Stimulated activated CD4-positive, alpha-beta T cell treated with anti-CD3 and anti-CD28 coated beads, Interleukin-15, amount 100 ng/mL, for 1 hour (primary cell): ENCODE measurements at places on chromosomes 7 and 10.

DNA sequence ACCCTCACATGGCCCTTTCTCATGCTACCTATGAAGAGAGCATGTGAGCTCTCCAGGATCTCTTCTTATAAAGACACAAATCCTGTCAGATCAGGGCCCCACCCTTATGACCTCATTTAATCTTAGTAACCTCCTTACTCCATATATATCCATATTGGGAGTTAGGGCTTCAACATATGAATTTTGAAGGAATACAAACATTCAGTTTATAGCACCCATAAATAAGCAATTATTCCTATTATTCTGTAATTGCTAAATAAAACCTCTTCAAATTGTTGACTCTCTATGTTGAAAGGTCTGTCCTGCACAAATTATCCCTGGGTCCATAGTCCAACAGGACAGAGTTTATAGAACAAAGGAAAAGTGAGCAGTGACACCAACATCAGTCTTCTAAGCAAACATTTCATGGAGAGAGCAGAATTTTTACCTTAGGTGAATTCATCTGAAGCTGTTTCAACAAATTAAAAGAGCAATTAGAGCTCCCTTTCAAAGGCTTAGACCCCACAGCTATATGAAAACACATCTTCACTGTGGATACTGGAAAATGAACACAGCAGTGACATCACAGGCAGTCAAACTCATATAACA is 12.2 kb downstream of the DOCK4 start:
- DNase-seq, result no peak

GRCh38 chr10:125709553-125710474 is 9.7 kb upstream of the EDRF1 start:
- DNase-seq, result no peak

DNA sequence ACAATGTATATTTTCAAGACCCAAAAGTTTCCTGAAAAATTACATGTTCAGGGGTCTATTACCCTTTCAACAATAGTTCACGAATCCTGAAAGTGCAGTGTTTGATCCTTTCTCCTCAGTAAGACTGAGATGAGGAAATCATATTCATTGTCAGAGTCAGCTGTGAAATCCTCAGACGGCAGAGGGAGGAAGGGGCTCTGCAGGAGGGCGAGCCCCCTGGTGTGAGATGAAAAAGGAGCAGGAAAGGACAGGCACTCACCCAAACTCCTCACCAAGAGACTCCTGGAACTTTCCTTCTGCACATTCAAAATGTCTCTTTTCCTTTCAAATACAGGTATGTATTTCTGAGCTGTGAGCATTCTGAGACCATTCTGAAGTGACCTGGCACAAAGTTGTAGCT is 150.3 kb upstream of the HABP2 start:
- no peak for DNase-seq

DNA sequence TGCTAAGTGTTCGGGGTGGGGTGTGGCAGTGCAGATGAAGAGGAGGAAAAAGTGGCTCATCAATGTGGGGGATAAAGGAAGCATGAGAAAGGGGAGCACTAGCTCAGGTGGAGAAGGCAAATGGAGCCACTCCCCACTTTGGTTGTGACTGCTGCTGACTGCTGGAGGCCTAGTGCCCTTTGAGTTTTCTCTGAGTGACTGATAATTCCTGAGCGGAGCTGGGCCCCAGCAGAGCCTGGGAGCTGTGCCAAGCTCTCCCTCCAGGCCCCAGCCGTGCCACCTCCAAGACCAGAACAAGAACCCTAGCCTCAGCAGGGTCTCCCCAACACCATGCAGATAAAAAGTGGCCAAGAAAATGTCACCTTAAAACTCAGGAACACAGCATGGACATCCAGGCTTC is 9.7 kb upstream of the RASSF4 start:
- DNase-seq, result no peak

DNA sequence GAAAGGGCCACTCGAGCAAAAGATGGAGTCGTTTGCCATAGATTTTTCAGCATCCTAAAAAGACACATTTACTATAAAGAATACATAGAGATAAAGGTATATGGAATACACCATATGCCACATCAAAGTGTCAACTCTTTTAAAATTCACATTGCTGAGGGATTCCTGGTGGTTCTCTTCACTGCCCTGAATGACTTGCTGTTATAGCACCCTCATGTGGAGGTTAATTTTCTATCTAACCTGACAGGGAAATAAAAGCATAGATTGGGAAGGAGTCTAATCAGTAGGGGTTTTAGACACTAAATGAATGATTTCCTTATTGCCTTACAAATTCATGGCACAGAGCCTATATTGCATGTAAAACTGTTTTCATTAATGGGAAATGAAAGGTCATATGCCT is 25.9 kb downstream of the DNAH11 start:
- no peak for DNase-seq

- DNase-seq, result no peak
Observed at GRCh38 chr7:116232920-116233319, 22.6 kb downstream of the TES start.

DNA sequence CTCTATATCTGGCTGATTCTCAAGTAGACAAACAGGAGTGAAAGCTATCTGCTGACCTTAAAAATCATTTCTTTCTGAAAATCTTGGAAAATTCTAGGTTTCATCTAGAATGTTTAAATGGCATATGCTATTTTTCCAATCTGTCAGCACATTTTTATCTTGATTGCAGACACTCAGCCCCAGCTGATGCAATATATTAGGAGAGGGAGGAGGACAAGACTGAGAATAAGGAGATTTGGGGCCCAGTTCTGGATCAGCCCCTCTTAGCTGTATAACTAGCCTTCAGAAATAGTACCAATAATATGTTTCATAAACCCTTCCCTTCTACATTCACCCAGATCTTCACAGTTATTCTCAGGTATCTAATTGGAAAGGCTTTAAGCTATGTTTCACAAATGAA is 131.2 kb downstream of the HDAC9 start:
- DNase-seq, result no peak

- no peak for DNase-seq
Observed at GRCh38 chr7:107045980-107046379, 1.5 kb downstream of the PRKAR2B start.

- no peak for DNase-seq
Observed at GRCh38 chr7:140673774-140674155, 1.0 kb downstream of the ADCK2 start.

DNA sequence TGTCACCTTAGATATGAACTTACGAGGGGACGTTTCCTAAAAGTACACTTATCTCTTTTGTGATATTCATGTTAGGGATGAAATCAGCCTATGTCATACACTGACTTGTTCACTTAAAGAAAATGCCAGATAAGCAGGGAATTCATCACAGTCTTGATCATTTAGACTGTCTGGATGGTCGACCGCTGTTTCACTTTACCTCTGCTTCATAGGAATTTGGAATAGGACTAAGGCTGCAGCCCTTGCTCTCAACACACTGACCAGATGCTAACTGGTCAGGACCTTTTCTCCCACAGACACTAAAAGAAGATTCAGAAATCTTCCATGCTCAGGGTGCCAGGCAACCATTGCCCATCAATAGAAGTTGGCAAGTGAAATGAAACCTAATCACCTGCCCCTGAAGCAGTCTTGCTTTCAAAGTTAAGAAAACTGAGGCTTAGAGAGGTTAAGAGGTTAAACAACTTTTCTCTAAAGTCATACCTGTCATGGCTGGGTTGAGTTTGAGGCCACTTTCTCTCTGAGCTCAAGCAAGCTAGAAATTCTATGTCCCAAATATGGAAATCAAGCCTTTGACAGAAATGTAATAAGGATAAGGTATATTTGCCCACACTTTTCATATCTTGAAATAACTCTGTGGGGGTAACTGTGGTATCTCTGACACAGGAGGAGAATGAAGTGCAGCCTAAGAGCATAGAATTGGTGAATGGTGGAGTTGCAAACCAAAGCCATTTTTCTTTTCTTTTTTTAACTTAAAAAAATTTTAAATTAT is 77.1 kb downstream of the MAP3K8 start:
- no peak for DNase-seq

GRCh38 chr10:30467651-30468338 is 33.8 kb downstream of the MAP3K8 start:
- no peak for DNase-seq

- no peak for DNase-seq
Observed at GRCh38 chr7:131949659-131950058, 393.2 kb upstream of the PODXL start.

GRCh38 chr7:46663025-46663424 is 742.0 kb upstream of the IGFBP3 start:
- no peak for DNase-seq

- DNase-seq, result no peak
Observed at GRCh38 chr10:11789306-11789705, 33.9 kb upstream of the PROSER2 start.

GRCh38 chr10:110311357-110311949 is 6.7 kb upstream of the SMNDC1 start:
- no peak for DNase-seq

GRCh38 chr7:96789914-96790313 is 80.3 kb upstream of the SEM1 start:
- no peak for DNase-seq

DNA sequence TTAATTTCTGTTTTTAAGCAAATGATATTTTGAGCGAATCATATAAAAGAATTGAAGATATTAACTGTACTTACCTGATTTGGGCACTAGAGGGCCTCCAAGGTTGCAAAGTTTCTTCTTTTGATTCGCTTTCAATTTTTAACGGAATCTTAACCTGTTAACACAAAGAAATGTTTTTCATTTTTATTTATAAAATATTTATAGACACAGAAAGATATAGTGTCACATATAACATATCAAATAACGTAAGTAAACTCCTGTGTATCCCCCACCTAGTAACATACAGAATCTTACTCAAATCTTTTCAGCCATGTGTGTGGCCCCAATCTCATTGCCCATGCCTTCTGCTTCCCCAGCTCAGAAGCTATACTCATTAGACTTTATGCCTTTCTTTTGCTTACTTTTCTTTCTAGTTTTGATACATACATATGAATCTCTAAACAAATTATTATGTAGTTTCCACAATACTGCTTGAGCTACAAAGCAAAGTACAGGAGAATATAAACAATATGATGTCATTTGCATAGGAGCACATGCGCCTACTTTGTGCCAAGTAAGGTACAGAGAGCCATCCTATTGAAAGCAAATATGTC is 49.5 kb upstream of the ZPBP start:
- DNase-seq, result no peak

GRCh38 chr7:14698239-14698638 is 204.3 kb downstream of the DGKB start:
- DNase-seq, result no peak

- DNase-seq, result no peak
Observed at GRCh38 chr7:1666823-1667565, 3.1 kb upstream of the ELFN1 start.

DNA sequence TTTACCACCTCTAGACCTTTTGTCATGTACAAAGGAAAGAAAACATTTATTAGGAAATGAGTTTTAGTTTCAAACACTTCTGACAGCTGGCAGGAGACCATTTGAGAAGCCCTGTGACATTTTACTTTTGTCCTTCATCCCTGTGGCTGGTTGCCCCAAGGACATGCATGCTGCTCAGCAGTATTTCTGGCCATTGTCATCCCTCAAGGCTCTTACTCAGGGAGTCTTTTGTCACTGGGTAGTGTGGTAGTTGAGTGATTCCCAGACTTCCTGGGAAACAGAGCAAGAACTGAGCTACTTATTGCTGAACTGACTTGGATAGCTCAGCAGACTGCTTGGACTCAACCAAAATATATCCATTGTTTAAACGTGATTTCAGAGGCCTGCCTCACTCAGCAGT is 142.8 kb downstream of the LRRC4 start:
- DNase-seq, result no peak

GRCh38 chr7:81624021-81624592 is 145.7 kb downstream of the HGF start:
- DNase-seq, result no peak

DNA sequence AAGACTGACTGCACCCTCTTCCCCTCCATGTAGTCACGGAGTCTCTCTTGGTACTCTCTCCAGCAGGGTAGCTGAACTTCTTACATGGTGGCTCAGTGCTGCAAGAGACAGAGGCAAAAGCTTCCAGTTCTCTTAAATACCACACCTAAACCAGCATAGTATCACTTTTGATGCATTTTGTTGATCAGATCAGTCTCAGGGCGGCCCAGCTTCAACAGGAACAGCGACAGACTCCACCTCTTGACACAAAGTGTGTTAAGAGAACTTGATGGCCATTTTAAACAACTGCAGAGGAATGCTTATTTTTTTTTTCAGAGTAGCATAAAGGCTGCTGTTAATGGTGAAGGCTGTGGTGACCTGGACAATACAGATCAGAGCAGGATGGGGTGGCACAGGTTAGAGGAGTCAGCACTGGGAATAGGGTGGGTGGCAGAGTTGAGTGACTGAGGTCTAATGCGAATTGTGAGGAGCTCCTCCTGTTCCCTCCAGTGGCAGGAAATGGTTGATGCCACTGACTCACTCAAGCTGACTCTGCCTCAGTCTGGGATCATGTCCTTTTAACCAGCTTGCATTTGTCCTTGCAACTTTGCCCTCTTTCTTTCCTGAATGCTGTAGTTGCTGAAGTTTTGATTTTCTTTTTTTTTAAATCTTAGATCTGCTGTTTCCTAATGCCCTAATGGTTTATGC is 17.3 kb downstream of the MGAM start:
- no peak for DNase-seq

- no peak for DNase-seq
Observed at GRCh38 chr10:99667108-99667751, 7.9 kb downstream of the ENTPD7 start.

DNA sequence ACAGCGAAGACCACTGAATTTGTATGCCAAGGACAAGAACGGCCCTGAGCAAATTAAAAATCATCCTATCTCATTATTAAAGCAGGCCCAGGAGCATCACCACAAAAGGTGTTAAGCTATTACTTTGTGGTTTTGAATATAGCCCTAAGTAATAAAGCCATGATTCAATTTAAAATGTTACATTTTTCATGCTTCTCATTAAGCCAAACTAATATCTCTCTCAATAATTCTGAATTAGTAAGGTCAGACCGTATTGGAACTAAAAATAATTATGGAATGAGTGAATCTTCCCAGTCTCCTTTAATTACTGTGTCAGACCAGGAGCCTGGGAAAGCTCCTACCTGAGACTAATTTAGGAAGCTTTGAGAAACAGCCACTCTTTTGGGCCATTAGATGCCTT is 162.4 kb downstream of the SORCS1 start:
- no peak for DNase-seq

DNA sequence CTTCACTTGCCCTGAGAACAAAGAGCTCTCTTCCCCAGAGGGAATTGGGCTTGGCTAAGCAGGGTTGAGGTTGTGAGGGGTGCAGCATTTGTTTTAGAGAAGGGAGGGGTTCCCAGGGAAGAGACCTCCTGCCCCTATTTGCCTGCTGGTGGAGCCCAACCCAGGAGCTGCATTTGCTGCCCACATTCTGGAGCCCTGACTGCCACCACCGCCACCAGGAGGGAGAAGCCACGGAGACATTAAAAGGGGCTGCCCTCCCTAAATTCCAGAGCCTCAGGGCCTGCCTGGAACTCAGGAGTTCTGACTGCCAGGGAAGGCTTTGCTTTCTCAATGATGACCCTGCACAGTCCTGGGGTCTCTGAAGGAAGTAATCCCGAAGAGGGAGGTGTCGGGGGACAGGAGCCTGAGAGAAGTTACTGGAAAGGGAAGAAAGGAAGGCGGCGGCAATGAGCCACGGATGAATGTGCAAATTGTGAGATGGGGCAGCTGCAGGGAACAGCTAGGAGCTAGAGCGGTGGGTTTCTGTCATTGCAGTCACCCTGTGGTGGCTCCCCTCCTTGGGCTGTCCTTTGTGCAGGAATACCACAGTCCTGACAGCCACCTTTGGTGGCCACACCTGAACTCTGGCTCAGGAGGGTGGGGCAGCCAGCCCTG is 51.3 kb downstream of the NEURL1 start:
- no peak for DNase-seq

- no peak for DNase-seq
Observed at GRCh38 chr10:44921061-44921460, 9.9 kb downstream of the TMEM72 start.
